ENCODE measurements at places on chromosomes 3 and 15.

DNA sequence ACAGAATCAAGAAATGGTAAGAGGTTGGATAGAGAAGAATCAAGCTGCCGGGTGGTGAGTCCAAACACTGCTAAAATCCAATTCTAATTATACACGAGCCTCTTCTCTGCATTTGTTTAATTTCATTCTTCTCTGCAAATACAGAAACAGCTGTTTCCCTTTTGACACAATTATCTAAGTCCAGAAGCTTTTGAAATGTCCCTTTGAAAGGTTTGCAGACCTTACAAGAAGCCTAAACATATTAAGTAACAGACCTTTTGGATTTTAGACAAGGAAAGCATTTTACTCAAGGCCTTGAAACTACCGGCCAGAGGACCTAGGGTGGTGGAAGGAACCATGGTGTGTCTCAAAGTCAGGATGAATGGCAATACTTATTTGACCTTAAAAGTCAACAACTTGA lies 403.8 kb upstream of the ADAMTS9 start:
- no peak for DNase-seq

DNA sequence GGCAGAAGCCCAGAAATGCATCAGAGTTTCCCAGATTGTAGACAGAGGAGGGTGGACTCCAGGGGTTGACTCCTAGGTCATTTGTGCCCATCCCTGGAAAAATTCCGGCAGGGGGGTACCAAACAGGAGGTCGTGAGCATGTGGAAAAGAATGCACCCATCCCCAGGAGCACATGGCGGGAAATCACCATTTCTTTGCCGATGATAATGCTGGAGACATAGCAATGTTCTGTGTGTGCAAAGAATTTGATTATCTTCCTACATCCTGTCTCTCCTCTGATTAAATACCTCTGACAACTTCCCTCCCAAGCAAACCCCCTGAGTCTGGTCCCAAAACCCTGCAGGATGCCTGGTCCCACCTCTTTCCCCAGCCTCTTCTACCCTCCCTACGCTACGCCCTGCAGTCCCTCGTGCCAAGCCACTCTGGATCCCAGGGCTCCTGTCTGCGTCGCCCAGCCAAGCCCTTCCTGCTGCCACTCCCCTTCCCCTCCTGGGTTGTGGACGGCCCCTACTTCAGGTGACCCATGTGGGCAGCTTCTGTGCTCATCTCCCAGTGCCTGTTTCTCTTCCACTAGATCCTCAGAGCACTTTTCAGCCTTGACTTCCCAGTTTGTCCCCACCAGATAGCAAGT lies 15.8 kb downstream of the WNT7A start:
- no peak for DNase-seq

GRCh38 chr15:71761649-71762048 lies 48.7 kb upstream of the NR2E3 start:
- no peak for DNase-seq

DNA sequence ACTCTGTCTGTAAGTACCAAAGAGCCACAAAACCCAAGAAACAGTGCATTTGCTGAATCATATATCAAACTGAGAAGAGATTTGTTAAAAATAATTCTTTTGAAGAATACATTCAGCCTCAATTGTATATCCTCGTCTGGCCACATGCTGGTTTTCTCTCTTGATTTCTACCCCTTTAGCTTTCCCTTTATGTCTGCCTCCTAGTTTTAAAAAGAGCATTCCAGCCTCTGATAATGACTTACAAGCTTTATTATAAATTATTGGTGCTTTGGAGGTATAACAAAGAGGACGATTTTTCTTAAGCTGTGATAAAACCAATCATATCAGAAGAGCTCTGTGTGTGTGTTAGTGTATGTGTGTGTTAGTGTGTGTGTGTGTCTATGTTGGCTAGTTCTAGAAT lies 70.4 kb upstream of the ROBO2 start:
- DNase-seq = no peak

DNA sequence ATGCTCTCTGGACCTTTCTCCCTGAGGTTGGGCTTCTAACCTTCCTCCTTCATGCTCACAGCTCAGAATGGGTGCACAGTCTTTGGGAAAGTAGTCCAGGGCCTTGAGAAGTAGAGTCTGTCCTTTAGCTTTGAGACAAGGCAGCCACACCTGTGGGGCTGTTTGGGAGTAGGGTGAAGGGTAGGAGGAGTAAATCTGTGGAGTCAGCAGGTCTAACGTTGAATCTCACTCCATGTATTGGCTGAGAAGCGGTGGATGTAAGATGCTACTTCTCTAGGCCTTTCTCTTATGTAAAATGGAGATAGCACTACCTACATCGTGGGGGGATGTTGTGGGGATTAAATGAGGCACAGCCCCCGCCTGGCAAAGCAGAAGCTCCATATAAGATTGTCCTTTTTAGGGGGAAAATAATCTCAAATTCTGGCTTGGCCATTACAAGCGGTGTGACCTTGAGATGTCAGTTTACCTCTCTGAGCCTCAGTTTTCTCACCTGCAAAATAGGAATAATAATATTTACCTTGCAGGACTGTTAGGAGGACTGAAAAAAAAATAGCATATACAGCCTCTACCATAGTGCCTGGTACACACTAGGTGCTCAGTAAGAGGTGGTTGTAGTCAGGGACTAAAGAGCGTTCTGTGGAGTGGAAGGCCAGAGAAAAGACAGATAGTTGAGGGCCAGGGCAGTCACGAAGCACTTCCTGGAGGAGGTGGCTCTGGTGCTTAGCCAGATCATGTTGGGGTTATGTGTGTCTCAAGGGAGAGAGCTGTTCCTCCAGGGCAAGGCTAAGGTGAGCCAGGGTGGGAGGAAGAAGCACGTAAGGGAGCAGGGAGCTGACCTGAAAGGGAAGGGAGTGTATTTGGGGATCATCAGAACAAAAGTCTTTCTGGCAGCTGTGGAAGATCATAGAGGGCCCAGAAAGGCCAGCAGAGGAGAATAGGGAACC lies 82.8 kb upstream of the MRPS22 start:
- DNase-seq = no peak

- no peak for DNase-seq
Observed at GRCh38 chr15:89680282-89680873, 1.2 kb upstream of the PLIN1 start.

DNA sequence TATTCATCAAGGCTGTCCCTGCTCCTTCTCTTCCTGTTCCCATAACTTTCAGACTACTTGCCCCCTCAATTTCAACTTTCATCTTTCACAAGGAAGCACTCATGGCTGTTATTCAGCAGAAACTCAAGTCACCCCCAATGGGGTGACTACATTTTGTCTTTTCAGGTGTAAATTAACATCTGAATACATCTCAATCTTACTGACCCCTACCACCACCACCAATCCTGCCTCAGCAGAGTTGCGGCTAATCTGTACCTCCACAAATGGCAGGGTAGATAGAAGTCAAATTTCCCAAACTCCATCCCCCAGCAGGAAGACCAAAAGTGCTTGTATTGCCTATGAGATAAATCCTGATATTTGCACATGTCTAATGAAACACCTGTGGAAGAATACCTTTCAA lies 19.2 kb downstream of the SOX2 start:
- no peak for DNase-seq

GRCh38 chr15:40930430-40931299 lies 1.5 kb downstream of the DLL4 start:
- no peak for DNase-seq

- no peak for DNase-seq
Observed at GRCh38 chr3:122257644-122258364, 67.2 kb upstream of the CSTA start.

GRCh38 chr3:62703451-62704167 lies 171.6 kb downstream of the CADPS start:
- no peak for DNase-seq

DNA sequence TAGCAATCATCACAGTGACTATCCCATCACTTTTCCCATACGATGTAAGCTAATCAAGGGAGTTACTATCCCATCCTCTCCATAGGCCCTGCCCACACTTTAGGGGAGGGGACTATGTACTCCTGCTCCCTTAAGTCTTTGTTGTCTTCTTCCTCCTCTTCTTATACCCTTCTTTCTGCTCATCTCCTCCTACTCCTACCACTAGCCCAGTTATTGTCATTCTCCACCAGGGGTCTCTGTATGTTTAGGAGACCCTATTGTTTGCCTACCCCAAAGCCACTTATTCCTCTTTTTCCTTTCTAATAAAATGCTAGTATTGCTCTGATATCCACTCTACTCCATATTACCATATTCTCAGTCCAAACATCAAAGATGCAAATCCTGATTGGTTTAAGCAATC lies 27.8 kb downstream of the STAC start:
- DNase-seq = no peak

DNA sequence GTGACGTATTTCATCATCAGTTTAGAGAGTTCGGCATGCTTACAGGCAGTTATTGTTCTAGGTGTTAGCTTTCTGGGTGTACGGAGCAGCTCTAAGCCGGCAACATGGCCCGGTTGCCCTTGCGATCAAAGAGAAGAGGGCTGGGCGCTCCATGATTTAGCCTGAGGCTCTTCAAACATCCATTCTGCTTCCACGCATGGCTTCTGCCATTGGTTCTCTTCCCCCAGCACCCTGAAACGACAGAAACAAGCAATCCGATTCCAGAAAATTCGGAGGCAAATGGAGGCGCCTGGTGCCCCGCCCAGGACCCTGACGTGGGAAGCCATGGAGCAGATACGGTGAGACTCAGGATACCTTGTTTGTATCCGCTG lies 574 bp downstream of the NGRN start:
- no peak for DNase-seq

- DNase-seq = no peak
Observed at GRCh38 chr3:106540743-106541142, 671.9 kb upstream of the CBLB start.

- DNase-seq = peak; percentile 33
Observed at GRCh38 chr3:124281453-124282316, 289.8 kb upstream of the ROPN1 start.

GRCh38 chr3:197428117-197428801 lies 127.5 kb downstream of the BDH1 start:
- no peak for DNase-seq

GRCh38 chr15:36982430-36982829 lies 117.9 kb downstream of the MEIS2 start:
- DNase-seq = no peak

DNA sequence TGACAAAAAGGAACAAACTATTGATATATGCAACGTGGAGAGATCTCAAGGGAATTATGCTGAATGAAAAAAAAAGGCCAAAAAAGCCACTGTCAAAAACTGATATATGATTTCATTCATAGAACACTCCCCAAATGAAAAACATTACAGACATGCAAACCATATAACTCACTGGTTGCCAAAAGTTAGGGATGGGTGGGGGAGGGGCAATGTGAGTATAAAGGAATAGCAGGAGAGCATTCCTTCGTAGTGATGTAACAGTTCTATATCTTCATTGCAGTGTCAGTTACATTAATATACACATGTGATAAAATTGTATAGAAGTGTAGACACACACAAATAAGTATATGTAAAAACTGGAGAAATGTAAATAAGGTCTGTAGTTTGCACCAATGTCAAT lies 12.2 kb downstream of the GBE1 start:
- DNase-seq = no peak

DNA sequence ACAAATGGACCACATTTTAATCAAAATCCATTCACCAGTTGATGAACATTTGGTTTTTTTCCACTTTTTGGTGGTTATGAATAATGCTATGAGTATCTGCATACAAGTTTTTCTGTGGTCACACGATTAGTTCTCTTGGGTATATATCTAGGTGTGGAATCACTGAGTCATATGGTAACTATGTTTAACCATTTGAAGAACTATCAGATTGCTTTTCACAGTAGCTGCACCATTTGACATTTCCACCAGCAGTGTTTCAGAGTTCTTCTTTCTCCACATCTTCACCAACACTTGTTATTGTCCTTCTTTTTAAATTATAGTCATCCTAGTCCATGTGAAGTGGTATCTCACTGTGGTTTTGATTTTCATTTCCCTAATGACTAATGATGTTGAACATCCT lies 33.3 kb upstream of the ATG7 start:
- DNase-seq = no peak

GRCh38 chr15:44034933-44035624 lies 160.0 kb downstream of the FRMD5 start:
- DNase-seq = peak; percentile 59

GRCh38 chr3:32421185-32421584 lies 29.5 kb downstream of the CMTM7 start:
- no peak for DNase-seq

GRCh38 chr3:17301271-17301670 lies 416.5 kb downstream of the PLCL2 start:
- DNase-seq = no peak

- no peak for DNase-seq
Observed at GRCh38 chr3:119380697-119381096, 82.7 kb downstream of the TMEM39A start.

GRCh38 chr15:98003996-98004395 lies 43.5 kb downstream of the ARRDC4 start:
- no peak for DNase-seq

- DNase-seq = no peak
Observed at GRCh38 chr3:134857776-134858362, 62.8 kb downstream of the EPHB1 start.

DNA sequence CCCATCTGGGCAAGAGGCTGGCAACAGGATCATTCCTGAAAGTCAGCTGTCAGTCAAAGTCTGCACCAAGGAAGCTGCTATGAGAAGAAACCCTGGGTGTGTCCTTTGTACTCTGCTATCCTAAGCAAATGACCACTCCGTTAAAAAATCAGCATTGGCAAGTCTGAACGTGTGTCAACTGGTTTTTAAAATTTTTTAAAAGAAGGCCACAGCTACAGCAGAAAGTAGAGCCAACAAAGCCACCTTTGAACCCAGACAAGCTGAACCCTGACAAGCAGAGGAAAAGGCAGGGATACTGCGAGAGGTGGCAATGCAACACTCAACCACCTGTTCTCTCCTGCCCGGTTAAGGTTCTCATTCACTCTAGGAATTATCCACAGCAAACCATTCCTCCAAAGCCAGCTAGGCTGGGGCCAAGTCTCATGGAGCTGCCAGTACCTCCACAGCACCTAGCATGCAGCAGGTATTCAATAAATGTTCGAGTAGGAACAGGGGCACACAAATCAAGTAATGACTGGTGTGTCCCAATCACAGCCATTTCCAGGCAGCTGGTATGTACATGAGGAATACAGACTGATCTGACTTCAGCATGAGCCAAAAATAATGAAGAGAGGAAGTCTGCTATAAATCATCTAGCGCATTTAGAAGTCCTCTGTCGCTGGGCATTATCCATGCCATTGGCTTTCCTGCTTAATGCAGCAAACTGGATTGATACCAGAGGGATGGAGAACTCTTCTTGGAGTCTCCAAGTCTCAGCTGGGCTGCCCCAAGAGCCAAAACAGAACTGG lies 76.0 kb downstream of the ADCY5 start:
- DNase-seq = no peak

DNA sequence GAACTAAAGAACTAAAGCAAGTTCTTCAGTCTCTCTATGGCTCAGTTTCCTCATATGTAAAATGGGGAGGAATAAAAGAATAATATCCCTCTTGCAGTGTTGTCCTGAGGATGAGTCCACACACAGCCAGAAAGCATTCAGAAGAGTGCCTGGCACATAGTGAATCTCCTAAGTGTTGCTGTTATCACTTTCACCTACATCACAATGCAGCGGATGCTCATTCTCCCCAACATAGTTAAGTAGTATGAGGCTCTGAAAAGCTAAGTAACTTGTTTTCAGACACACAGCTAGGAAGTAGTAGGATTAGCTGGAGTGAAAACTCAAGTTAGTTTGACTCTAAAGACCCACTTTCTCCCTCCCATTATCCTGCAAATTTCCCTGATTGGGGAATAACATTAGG lies 9.1 kb upstream of the USP3 start:
- no peak for DNase-seq
